H1 (cell line): ENCODE measurements at places on chromosomes 5 and 9. TPM values are rescaled to one million over a fixed set of nuclear protein-coding genes. Genes with fewer than 3 reads are reported as not detected.

Gene NRG2
- total RNA-seq, result 0.21 and 0.54 TPM in 2 replicates

GRCh38 chr5:172325452-172325851 lies 41.9 kb upstream of the UBTD2 start:
- H3K4me3 ChIP-seq, result no peak overlapping the region
- H3K4me1 ChIP-seq, result no peaks in the 10 kb centered on the region

DNA sequence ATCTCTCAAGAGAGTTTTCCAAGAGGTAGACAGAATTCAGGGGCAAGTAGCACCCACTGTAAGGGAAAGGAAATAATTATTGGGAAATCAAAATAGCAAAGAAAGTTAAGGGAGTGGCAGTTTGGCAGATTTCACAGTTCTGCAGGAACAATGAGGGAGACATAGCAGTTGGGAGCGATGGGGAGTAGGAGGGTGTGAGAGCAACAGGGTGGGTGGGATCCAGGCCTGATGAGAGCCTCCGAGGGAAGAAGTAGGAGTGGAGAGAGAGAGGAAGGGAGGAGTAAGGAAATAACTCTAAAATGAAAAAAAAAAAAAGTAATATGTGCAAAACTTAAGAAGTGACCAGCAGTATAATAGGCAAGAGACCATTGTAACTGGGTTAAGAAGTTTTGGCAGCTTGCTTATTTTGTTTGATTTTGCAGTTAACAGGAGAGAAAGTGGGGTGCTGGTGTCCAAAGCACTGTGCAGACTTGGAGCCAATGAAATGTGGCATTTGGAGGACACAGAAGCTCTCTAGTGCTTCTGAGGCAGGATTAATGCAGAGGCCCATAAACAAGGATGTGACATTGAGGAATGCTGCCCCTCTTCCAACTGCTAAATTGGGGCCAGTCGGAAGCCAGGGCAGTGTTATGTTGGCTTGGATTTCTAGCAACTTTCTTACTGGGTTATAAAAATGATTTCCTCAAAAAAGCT lies 10.2 kb downstream of the TNFAIP8 start:
- no peaks in the 10 kb centered on the region for H3K27me3 ChIP-seq
- peaks cover 12% of the 10 kb centered on the region for H3K4me1 ChIP-seq
- H3K27ac ChIP-seq, result no peak overlapping the region
- H3K4me3 ChIP-seq, result no peak overlapping the region
- H3K36me3 ChIP-seq, result no peaks in the 10 kb centered on the region
- no peak for DNase-seq

GRCh38 chr5:84825606-84826005 lies 440.9 kb upstream of the EDIL3 start:
- H3K36me3 ChIP-seq, result peaks cover 6% of the 10 kb centered on the region; the same call in 1 of the 2 replicates
- no peak overlapping the region for H3K4me3 ChIP-seq
- H3K4me1 ChIP-seq, result no peaks in the 10 kb centered on the region
- no peaks in the 10 kb centered on the region for H3K27me3 ChIP-seq

- H3K4me3 ChIP-seq, result peak overlapping the region; percentile 61
- H3K4me1 ChIP-seq, result peaks cover 7% of the 10 kb centered on the region
- H3K27ac ChIP-seq, result no peak overlapping the region
- H3K27me3 ChIP-seq, result no peaks in the 10 kb centered on the region
- no peak for DNase-seq
These were observed 944 bp downstream of the ATOX1 start for GRCh38 chr5:151757233-151758140.

DNA sequence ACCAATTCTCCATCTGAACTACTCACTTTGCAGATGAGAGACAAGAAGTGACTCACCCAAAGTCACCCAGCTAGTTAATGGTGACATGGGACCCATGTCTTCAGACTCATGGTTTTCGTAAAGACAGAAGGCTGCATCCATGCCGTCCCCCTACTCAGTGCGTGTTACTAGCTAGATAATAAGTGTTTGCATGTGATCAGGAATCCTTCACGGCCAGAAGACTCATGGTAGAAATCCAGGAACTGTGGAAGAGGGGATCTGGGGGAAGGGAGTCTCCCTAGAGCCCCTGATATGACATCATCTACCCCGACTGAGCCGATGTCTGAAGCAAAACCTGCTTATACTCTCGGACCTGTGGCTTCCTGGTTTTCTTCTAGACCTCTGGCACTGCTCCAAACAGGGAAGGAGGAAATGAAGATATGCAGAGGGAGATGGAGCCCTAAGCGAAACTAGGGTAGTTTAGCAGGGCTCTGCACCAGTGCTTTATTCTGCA lies 3.3 kb downstream of the RNF183 start:
- no peaks in the 10 kb centered on the region for H3K27me3 ChIP-seq
- H3K27ac ChIP-seq, result no peak overlapping the region

GRCh38 chr5:154647761-154648145 lies 107.4 kb upstream of the LARP1 start:
- no peaks in the 10 kb centered on the region for H3K36me3 ChIP-seq
- peaks cover 19% of the 10 kb centered on the region for H3K27me3 ChIP-seq
- peaks cover 9% of the 10 kb centered on the region for H3K4me1 ChIP-seq
- H3K4me3 ChIP-seq, result peak overlapping the region; percentile 30; the same call in 1 of the 2 replicates

DNA sequence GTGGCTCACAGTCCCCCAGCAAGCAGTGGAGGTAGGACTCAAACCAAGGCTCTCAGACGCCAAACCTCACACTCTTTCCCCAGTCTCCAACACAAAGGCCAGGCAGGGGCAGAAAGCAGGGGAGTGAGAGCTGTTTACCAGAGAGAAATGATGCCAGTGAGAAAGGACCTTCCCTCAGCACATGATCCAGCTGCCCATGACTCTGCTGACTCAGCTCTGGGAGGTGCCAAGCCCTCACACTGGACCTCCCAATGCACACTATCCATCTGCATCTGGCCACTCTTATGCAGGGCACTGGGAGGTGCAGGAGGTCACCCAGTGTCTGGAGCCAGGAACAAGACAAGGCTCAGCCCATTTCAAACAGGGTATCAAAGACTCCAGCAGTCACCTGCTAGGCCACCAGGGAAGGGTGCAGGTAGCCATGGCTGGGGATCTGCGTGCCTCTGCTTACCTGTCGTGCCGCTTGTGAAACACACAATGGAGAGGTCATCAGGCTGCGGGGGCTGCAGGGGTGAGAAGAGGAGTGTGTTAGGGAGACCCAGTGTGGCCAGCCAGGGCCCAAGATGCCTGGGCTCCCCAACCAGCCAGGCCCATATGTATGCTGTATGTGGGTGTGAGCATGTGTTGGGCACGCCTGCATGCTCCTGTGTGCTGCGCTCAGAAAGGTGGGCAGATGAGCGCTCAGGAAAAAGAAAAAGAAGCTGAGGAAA lies 26.3 kb downstream of the ACSL6 start:
- no peak for DNase-seq
- H3K4me3 ChIP-seq, result no peak overlapping the region
- H3K4me1 ChIP-seq, result no peaks in the 10 kb centered on the region
- no peaks in the 10 kb centered on the region for H3K36me3 ChIP-seq

Gene S1PR3
- total RNA-seq, result 6.4 and 7.2 TPM in 2 replicates

DNA sequence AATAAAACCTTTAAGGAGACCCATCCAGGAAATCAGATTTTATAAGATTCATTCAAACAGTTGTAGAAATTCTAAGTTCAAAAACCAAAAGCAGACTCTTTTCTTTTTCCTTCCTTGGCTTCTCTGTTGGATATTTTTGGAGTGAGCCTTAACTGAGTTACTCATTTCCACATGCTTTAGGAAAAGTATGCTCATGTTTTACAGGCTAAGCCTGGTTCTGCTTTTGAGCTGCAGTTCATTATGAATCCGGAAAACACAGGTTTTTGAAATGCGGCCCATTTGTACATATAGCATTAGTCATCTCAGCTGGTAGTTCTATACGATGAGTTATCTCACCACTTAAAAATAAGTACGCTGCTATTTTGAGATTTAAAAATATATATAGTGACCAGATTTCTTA lies 156.6 kb upstream of the DMRT1 start:
- H3K36me3 ChIP-seq, result no peaks in the 10 kb centered on the region
- DNase-seq, result no peak
- H3K4me3 ChIP-seq, result no peak overlapping the region
- no peaks in the 10 kb centered on the region for H3K27me3 ChIP-seq

DNA sequence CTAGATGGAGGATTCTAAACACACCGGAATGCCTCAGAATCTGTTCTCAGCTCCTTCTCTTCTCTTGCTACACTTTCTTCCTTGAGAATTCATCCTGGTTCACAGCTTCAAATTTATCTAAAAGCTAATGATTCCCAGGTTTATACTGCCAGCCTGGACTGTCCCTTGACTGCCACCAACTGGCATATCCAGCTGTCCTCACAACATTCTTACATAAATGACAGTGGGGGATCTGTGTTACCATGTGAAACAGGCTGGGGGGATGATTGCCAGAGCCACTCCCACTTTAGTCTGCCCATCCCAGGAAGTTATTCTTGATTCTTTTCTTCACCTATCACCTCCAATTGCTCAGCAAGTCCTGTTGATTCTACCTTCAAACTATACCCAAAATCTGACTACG lies 27.2 kb upstream of the ZFR start:
- H3K4me1 ChIP-seq, result peaks cover 11% of the 10 kb centered on the region
- H3K4me3 ChIP-seq, result no peak overlapping the region
- DNase-seq, result no peak
- H3K36me3 ChIP-seq, result no peaks in the 10 kb centered on the region
- no peaks in the 10 kb centered on the region for H3K27me3 ChIP-seq

Gene IFNK
- not detected in 2 replicates for total RNA-seq

DNA sequence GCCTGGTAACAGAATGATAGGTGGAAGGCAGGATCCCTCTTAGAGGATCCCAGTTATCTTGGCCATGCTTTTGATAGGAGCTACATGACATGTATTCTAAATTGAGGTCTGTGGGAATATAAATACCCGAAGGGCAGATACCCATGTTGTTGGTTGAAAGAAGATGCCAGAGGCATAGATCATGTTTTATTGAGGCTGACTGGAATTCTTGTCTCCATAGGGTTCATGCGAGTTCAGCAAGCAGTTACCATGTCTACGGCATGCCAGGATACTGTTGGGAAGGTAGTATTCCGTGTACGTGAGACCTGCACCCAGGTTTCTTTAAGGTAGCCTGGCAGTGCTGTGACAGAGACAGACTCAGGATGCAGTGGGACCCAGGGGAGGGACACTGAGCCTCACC lies 230.7 kb downstream of the NR3C1 start:
- H3K4me1 ChIP-seq, result peaks cover 5% of the 10 kb centered on the region; the same call in 1 of the 2 replicates
- H3K36me3 ChIP-seq, result no peaks in the 10 kb centered on the region
- no peak overlapping the region for H3K27ac ChIP-seq
- H3K27me3 ChIP-seq, result no peaks in the 10 kb centered on the region
- no peak overlapping the region for H3K4me3 ChIP-seq

Gene GNG10
- 28.5 and 30.5 TPM in 2 replicates for total RNA-seq

Gene SPINK6
- not detected in 2 replicates for total RNA-seq

DNA sequence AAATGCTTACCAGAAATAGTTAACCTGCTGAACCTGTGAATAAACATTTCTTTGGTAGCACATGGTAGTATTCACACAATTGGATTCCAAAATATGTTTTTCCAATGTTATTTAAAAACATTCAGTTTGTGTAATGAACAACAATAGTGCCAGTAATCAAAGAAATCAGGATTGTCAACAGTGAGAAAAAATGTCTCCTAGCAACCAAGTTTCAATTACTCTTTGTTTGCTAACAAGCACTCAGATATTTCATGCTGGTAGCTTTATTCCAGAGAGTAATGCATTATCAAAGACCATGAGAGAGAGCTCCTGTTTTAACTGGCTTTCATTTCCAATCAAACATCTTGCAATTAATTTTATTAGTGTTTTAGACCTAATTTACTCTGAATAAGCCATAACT lies 768.1 kb upstream of the GRAMD2B start:
- H3K4me3 ChIP-seq, result no peak overlapping the region
- no peaks in the 10 kb centered on the region for H3K27me3 ChIP-seq
- no peaks in the 10 kb centered on the region for H3K36me3 ChIP-seq
- no peak for DNase-seq

DNA sequence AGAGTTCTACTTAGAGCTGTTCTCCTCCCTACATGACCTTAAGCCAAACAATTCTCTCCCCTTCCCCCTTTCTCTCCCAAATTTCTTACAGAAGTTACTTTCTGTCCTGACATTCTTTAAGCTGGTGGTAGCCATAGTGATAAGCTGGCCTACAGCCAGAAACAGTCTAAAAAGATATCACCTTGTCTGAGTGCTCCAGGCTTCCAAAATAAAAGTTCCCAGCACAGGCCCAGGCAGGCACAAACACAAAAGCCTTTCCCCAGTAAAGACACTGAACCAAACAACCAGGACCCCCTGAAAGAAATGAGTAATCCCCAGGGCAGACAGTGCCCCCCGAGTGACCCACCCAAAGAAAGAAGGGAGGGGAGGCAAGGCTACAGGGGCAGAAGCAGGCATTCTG lies 19.2 kb downstream of the SIL1 start:
- no peaks in the 10 kb centered on the region for H3K36me3 ChIP-seq
- DNase-seq, result no peak
- H3K4me3 ChIP-seq, result no peak overlapping the region
- no peaks in the 10 kb centered on the region for H3K4me1 ChIP-seq
- no peak overlapping the region for H3K27ac ChIP-seq

Gene DMGDH
- 1.1 TPM in 1 of 2 replicates, not detected in the other for total RNA-seq

- H3K36me3 ChIP-seq, result no peaks in the 10 kb centered on the region
- H3K4me1 ChIP-seq, result no peaks in the 10 kb centered on the region; the same call in 1 of the 2 replicates
- no peak overlapping the region for H3K4me3 ChIP-seq
These were observed 308.0 kb upstream of the DAP start for GRCh38 chr5:11069041-11069440.

Gene ADCY2
- total RNA-seq, result 122 and 131 TPM in 2 replicates

Gene KCNMB1
- total RNA-seq, result 0.10 and 0.19 TPM in 2 replicates

DNA sequence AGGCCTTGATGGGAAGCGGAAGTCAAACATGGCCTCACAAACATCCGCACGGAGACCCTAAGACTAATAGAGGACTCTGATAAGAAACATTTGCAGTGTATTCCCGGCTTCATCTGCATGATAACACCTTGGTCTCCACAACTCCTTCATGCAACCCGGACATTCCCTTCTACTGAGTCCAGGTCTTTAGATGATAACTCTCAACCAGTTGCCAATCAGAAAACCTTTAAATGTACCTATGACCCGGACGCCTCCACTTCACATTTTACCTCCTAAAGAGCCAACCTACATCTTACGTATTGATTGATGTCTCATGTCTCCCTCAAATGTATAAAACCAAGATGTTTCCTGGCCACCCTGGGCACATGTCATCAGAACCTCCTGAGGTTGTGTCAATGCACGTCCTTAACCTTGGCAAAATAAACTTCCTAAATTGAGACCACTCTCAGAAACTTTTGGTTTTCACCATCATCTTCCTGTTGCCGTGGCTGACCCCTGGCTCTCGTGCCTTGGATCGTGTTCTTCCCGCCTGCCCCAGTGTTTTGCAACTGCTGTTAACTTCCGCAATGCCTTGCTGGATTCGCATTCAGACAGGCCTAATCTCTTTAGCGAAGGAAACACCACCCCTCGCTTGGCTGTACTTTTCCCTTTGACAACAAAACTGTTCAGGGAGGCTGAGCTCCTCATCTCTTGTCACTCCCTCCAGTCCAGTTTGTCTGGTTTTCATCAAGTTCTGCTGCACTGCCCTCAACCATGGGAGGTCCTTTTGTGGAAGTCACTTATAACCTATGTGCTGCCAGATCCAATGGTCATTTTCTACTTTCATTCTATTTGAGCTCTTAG lies 1.1 kb upstream of the DAP start:
- no peaks in the 10 kb centered on the region; the same call in 1 of the 2 replicates for H3K4me1 ChIP-seq
- H3K36me3 ChIP-seq, result no peaks in the 10 kb centered on the region
- no peak for DNase-seq
- H3K4me3 ChIP-seq, result peak overlapping the region; percentile 82
- H3K27me3 ChIP-seq, result peaks cover 9% of the 10 kb centered on the region
- H3K27ac ChIP-seq, result 0 out of 2 replicates have a peak overlapping the region, but pooled peaks have one; percentile 45
